ENCODE measurements at places on chromosomes 2 and 18.

DNA sequence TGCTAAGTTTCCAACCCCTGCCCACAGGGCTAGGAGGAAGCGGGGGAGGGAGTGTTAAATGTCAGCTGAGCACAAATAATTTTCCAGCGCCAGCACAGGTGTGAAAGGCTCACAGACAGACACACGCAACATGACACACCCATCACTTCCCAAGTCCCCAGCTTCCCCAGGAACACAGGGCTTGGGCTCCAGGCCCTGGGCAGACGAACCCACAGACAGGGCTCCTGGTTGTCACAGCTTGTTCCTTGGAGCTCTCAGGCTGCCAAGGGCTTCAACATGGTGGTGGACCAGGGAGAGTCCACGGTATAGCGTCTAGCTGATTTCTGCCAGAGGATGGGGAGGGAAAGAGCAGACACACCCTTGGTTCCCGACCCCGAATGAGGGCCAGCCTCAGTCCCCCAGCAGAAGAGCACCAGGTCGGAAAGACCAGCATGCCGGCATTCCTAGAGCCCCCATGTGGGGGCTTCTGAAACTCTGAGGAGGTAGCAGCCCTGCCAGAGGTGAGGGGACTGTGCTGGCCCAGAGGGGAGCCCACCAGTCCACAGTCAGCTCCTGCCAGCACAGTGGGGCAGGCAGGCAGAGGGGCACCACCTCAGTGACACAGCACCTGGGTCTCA, 1.9 kb downstream of the DUSP2 start:
- no peak for DNase-seq

DNA sequence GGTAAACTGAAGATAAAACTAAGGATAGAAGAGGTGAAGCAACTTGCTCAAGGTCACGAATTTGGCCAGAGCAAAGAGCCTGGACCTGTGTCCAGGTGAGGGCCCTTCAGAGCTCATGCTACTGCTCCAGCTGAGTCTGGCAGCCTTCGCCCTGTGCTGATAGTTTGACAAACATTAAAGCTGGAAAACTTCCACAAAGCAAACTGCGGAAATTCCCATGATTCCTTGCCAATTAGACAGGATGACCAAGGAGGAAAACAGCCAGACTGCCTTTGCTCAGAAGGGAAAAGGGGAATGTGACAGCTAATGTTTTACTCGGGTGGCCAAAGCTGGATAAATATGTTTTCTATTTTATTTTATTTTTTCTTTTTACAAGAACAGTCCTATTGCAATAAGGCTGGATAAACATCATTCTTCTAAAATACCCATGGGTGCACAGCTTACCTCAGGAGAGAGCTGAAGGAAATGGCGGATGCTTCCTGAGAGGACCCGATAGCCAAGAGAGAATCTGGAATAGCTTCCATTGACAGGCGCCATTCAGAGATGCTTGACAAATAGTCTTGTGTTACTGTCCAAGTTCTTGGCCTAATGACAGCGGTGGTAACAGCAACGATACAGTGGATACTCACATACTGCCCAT, 5.3 kb upstream of the CTAGE1 start:
- DNase-seq, result no peak

DNA sequence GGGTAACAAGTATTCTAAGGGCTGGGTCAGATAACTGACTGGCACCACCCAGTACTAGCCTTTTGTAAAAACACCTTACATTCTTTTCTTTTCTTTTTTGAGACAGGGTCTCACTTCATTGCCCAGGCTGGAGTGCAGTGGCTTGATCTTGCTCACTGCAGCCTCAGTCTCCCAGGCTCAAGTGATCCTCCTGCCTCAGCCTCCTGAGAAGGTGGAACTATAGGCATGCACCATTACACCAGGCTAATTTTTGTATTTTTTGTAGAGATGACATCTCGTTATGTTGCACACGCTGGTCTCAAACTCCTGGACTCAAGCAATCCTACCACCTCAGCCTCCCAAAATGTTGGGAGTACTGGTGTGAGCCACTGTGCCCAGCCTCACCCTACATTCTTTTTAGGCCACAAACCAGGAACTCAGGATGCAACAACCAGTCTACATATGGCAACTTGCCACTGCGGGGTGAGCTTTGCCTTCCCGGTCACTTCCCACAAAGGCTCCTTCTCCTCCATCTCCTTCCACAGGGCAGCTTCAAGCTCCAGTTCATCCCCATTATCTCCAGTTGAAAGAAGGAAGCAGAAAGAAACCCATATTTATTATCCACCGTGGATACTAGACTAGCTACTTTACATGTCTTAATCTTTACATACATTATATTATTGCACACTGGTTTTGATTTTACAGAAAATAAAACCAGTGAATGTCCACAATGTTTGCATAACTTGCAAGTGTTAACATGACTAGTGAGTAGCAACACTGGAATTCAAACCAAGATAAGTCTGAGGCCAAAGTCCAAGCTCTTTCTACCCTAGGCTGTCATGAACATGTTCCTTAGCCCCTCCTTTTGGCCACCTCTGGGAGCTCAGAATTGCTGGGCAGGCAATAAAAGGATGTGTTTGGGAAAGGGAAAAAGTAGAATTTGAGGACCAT, 23.7 kb upstream of the AP1S3 start:
- DNase-seq, result no peak

DNA sequence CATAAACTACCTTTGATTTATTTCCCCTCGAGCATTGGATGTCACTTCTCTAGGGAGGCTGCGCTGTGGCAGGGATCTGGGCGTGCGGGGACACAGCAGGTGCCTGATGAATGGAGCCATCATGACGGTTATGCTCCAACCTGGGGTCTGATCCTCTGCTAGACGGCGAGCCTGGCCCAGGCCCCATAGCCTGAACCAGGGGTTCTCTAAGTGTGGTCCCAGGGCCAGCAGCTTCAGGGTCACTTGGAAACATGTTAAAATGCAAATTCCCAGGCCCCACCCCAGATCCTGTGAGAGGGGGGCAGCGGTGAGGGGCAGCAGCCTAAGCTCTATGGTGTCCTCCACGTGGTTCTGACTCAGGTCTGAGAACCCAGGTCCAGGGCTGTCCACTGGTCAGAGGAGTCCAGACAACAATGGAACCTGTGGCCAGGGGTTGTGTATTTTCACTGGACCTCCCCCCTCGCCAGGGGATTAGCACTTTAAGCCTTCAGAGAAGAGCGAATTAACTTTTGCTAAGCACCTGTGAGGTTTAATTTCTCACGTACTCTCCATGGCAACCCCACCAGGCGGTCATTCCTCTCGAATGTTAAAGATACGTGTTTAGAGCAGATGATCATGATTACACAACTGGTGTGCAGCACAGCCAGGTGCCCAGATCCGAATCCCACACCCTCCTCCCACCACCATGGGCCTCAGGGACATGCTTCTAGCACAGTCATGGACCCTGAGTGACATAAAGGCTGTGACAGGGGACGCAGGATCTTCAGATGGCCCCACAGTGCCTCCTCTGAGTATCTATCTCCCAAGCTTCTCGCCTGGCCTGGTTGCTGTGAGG, 1.6 kb upstream of the ARHGEF4 start:
- DNase-seq, result no peak

GRCh38 chr2:126846241-126846640, 52.4 kb upstream of the TEX51 start:
- no peak for DNase-seq

GRCh38 chr2:7566382-7566881, 649.2 kb downstream of the RNF144A start:
- no peak for DNase-seq

DNA sequence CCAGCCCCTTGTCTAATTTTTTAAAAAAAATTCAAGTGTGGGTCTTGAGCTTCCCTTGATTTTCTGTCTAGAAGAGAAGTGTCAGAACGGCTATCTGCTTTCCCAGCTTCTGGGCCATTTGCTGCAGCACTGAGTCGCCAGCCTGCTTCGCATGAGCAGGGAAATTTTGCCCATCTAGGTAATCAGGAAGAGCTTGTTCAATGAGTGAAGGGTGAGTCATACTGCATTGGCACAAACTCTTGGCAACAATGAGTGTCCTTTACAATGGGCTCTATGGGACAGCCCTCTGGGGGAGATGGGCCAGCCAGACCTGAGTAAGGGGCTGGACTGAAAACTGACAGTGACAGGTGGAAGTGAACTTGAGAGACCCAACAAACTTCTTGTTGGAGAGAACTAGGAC, 2.4 kb upstream of the RNF144A start:
- no peak for DNase-seq

GRCh38 chr2:96391828-96392200, 56.2 kb downstream of the NCAPH start:
- DNase-seq, result no peak

- no peak for DNase-seq
Observed at GRCh38 chr2:32008805-32009515, 1.8 kb downstream of the MEMO1 start.

- DNase-seq, result no peak
Observed at GRCh38 chr18:45137087-45137419, 456.4 kb downstream of the SETBP1 start.

DNA sequence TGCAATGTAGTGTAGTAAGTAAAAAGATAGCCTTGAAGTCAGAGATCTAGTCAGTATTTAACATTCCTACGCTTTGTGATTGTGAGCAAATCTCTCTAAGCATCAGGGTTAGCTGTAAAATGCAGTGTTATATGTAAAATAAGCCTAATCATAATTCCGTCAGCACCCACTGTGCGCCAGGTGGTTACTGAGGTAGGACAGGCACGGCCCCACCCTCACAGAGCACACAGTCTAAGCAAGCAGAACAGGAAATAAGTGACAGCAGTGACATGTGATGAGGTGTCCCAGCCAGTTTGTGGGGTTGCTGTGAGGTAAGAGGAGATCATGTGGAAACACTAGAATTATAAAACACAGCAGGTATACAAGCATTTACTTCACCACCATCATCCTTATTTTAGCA, 267.1 kb downstream of the ICOS start:
- DNase-seq, result no peak

DNA sequence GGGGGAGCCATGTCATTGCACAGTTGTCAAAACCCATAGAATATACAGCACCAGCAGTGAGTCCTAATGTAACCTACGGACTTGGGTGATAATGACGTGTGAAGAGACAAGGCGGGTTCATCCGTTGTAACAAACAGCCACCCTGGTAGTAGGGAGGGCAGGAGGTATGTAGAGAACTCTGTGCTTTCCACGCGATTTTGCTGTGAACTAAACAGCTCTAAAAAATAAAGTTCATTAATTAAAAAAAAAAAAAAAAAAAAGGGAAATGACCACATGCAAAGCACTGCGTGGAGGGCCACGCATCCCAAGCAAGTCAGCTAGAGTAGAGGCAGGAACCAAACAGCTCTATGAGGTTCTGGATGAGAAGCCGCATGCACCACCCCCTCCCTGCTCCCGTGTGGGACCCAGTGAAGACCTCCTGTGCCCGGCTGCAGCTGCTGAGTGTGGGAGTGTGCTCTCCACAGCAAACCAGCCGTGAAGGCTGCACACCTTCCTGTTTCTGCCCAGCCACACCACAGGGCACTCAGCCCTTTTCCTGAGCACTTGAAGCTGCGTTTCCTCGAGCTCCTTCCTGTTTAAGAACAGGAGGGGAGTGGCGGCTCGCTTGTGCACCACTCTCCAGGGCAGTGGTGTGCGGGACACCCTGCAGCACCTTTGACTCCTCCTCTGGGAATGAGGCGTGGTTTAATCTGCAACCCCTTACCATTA, 65.6 kb downstream of the ODC1 start:
- peak; percentile 21 for DNase-seq

- DNase-seq, result no peak
Observed at GRCh38 chr2:218421027-218421426, 2.1 kb downstream of the VIL1 start.

DNA sequence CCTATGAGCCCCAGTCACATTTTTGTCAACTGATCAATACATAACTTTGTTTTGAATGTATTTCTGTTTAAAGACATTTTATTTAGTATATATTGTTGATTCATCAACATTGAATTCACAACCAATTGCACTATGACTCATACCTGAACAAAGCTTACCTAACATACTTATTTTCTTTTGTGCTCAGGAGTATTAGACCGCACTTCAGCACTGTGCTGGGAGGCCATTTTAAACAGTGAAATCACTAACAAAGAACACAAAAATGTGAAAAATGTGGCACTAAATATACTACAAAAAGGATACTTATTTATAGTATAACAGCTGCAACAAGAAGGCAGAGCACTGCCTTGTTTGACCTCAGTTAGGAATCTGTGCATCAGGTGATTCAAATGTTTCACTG, 12.4 kb upstream of the IFIH1 start:
- DNase-seq, result no peak

DNA sequence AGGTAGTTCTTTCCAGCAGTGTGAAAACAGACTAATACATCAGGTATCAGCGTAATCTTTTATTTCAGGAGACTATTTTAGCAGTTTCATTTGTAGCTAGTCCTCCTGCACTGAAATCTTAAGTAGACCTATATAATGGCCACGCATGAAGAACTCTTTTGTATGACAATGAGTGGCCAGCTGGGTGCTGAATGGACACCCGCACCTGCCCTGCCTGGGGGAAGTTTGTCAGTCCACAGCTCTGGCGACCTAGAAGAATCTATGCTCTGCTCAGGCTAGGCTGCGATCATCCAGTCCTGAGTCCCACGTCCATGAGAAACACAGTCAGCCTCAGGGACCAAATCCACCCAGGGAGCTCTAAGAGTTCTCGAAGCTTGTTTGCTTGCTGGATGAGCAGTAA, 709.2 kb upstream of the ID2 start:
- DNase-seq, result no peak

Data from stimulated activated naive CD4-positive, alpha-beta T cell (primary cell).